ENCODE measurements at places on chromosomes 1 and 21.
A peak's percentile ranks its signal among the peaks of the same experiment; 100 is the strongest.

GRCh38 chr1:37124501-37124900 lies 90.2 kb upstream of the GRIK3 start:
- no peak for DNase-seq

DNA sequence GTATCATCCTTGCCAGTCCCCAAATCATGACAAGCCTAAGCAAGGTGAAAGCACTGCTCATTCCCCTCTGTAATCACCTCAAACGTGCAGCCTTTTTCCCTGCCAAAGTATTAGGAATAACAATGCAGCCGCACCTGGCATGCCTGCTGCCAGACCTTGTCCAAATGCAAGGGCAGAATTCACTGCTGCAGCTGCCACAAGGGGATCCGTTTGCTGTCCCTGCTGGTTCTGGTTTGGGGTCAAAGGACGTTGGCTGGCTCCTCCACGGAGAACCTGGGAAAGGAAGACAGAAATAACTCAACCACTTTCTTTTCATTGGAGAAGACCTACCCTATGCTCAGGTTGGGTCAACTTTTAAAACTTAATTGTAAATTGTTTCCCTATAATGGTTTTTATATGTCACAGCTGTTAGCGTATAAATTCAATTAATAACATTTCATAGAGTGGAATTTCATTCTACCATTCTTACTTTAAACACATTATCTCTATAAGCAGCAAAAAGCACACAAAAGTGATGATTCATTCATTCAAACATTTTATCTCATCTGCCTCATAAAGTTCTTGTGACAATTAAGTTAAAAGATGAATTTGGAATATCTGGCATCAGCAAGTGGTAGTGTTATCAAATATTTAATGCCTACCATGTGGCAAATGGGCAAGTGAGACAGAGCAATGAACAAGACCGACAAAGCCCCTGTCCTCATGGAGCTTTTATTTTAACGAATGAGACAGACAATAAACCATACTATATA lies 59.8 kb upstream of the SDC3 start:
- DNase-seq = no peak

DNA sequence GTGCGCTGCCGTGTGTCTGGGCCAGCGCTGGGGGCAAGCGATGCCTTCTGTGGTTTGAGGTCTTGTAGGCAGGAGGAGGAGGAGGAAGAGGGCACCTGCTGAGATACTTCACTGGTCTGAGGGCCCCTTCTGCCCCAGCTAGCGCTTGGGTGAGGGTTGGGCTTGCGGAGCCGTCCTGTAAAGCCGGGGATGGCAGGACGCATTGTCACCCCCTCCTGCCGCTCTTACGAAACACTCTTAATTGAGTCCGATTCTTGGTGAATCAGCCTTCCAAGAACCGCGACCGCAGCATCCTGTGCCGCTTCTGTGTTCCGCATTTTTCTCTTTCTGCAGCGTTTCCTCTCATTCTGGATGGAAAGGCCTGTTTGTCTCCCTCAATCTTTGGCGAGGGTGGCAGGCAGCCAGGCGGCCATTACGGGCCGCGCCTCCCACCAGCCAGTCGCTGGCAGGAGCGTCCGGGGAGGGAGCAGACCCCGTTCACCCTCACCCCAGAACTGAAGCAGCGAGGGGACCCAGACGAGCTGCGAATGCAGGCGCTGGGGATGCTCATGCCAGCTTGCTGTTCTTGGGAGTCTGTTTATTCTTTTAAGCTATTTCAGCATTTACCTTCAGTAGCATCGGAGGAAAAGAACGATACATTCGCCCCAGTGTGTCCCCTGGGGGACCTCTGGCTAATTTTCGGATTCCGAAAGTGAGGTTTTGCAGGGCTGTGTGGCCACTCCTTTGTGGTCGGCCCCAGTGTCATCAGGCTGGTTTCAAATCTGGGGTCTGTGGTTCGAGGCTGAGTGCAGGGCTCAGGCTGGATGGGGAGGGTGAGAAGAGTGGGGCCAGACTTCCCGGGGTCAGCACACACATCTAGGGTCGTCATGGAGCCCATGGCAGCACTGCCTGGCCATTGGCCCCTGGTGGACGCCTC lies 62.7 kb downstream of the SKI start:
- peak; percentile 97 for DNase-seq

DNA sequence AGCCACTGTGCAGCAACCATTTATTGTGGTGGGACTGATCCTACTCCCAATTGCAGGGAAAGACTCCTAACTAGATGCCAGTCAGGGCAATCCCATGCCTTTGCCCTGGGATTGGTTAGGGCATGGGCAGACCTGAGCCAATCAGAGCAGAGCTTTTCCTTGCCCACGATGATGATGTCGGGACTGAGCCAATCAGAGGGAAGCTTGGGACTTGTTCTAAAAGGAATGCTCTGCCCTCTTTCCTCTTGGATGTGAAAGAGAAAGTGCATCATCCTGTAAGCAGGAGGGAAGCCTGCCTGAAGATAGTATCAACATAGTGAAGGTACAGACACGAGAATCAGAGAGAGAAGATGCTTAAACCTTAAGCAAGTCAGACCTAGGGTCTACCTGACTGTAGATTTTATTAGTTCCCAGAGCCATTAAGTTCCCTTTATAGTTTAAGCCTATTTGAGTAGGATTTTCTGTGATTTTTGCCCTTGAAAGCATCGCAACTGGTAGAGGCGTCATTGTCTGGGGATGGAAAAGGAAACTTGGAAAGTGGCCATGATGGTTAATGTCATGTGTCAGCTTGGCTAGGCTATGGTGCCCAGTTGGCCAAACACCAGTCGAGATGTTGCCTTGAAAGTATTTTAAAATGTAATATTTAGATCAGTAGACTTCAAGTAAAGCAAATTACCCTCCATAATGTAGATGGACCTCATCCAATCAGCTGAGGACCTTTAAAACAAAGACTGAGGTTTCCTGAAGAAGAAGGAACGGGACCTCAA lies 19.9 kb downstream of the IRF2BP2 start:
- DNase-seq = peak; percentile 33

All from fibroblast of villous mesenchyme (primary cell).